ENCODE measurements at places on chromosomes 12 and 14. TPM values are rescaled to one million over a fixed set of nuclear protein-coding genes. Genes with fewer than 3 reads are reported as not detected.

DNA sequence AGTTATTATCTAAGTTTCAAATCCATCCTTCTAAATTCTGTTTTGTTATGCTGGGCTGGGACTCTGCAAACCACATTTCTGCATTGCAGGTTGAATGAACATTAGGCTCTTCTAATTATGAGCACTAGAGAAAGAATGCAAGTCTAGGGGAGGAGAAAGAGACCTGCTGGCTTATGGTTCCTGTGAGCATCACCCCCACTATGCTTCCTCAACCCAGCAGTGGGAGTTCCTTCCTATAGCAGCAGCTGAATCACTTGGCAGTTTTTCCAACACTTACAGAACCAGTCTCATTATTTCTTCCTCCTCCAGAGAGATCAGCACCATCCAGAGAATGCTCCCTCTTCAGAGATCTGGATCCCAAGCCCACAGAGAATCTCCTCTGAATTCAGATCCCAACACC lies 297.7 kb upstream of the CLEC14A start:
- no peak for DNase-seq

DNA sequence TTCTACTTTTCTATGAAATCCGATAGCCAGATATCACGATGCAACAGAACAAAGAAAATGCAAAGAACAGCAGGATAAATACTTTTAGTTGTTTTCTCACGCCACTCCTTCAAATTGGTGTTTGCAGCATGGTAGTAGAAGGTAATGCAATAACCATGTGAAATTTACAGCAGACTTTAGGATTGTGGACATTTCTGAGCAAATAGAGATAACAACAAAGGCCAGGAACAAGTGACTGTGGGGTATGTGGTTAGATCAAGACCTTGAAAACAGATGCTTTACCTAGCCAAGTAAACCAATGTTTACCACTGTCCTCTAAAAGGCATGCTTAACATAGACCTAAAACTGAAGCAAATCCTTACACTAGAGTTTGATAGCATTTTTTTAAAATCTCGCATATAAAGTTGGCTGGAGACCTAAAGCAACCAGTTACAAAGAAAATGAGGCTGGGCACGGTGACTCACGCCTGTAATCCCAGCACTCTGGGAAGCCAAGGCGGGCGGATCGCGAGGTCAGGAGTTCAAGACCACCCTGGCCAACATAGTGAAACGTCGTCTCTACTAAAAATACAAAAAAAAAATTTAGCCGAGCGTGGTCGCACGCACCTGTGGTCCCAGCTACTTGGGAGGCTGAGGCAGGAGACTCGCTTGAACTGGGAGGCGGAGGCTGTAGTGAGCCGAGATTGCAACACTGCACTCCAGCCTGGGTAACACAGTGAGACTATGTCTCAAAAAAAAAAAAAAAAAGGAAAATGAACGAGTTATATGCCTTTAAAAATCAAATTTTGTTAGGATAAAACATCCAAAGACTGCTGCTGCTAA lies 123.2 kb upstream of the FOXN3 start:
- DNase-seq = no peak

Gene RAD9B
- 0.25 TPM for total RNA-seq

- no peak for DNase-seq
These were observed 116.5 kb downstream of the PAH start for GRCh38 chr12:102800565-102800964.

- DNase-seq = no peak
These were observed 115.9 kb upstream of the TMPO start for GRCh38 chr12:98399532-98399931.

GRCh38 chr14:52153939-52154338 lies 85.1 kb upstream of the NID2 start:
- DNase-seq = no peak

Gene MYH6
- total RNA-seq = not detected

DNA sequence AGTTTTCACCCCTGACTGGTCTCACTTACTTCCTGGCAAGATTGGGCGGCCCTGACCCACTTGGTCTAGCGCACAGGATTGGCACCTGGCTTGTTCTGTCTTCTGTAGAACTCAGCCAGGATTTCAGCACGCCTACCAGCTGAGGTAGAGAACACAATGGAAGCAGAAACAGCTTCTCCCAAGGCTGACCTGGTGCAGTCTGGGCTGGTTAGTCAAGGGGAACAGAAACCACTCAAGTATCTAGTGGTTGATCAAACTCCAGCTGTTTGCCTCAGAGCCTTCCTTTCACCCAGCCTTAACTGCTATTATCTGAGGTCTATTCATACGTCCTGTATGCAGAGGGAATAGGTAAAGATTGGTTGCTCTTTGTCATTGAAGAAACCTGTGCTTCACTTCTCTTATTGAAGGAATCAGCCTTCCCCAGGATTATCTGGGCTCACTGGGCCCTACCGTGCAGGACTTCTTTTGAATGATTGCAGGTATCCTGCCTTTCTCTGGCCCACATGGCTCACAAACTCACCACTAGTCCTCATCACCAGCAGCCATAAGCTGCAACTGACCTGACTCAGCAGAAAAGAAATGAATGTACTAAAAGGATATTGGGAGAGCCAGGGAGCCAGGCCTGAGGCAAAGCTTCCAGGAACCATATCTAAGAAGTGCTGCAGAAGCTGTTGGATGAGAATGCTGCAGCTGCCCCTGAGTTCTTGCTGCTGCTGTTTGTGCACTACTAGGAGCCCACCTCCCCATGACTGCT lies 2.5 kb upstream of the PLEKHD1 start:
- DNase-seq = no peak

- peak; percentile 93 for DNase-seq
These were observed 26.3 kb downstream of the ITGA7 start for GRCh38 chr12:55681142-55682077.

DNA sequence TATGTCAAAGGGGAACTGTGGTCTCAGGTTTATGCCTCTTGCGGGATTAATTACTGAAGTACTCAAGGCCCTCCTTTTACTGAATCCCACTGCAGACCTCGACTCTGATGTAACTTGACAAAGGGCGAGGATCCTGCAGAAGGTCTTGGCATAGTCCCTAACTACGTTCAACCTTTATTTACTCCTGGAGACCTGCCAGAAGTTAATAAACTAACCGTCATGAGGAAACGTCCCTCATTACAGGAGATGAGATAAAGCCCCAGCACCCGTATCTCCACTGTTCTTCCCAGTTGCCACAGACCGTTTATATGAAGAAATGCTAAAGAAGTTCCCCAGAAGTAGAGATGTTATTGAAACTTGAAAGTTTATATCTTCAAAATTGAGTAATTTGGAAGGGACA lies 190.9 kb downstream of the ETV6 start:
- DNase-seq = no peak

Gene LRFN5
- 0.05 TPM for total RNA-seq

DNA sequence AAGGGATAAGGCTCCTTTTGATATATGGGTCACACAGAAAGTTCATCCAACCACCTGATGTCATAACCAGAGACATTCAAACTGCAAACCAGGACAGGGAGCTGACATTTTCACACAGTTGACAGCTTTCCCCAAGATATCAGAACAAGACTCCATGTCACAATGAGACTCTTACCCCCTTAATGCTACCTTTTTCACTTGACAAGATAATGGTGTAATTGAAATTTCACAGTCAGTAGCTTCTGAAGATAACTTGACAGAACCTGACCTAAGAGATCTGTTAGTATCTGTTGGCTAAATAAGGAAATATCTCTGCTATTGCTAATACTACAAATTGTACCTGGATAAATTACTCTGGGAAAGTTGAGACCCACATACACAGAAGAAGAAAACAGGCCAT lies 187.3 kb downstream of the C12orf50 start:
- no peak for DNase-seq

Gene SLC35F4
- not detected for total RNA-seq

DNA sequence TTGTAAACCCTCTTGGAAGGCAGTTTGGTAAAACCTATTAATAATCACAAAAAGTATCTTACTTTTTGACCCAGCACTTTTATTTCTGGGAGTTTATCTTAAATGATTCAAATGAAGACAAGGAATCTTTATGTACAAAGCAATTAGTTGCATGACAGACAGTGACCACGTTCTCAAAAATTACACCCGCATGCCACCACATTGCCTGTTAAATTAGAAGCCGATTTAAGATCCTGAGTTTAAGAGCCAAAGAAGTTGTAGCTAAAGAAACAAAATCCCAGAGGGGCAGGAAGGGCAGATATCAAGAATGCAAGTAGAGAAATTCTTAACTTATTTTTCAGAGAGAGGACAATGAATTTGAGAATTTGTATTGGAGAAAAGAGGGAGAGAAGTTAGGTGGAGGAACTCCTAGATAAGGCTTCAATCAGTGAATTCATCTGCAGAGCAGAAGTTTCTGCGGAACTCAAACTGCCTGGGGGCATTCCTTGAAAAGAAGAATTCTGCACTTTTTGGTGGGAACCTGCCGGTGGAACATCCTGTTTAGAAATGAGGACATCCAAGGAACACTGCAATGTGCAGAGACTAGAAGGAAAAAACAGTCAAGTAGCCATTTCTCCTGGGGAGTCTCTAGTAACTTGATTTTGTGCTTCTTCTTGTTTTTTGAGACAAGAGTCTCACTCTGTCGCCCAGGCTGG lies 1.1 kb upstream of the RIOX1 start:
- DNase-seq = no peak

Gene C14orf119
- 14.4 TPM for total RNA-seq

GRCh38 chr12:2627076-2627834 lies 167.5 kb upstream of the FKBP4 start:
- no peak for DNase-seq

Gene CD163L1
- total RNA-seq = 0.78 TPM

DNA sequence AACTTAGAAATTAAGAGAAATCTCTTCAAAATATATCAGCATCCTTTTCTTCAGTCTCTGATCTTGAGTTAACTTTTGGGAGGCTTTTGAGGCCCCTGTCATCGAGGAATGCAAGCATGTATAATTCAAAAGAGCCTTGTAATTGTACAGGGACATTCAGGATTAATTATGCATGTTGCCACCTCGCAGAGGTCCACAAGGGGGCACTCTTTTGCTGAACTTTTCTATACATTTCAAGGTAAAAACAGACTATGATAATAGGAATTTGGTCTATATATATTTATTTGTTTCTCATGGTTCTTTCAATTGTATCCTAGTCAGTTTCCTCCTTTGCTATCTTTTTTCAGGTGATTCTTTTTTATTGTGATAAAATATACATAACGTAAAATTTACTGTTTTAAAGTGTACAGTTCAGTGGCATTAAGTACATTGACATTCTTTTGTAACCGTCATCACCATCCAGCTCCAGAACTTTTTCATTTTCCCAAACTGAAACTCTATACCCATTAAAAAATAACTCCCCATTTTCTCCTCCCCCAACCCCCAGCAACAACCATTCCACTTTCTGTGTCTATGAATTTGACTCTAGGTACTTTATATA lies 47.0 kb upstream of the SLC2A13 start:
- no peak for DNase-seq

- DNase-seq = peak; percentile 81
These were observed at the start of gene FAM234B for GRCh38 chr12:13044002-13044905. TSS of gene FAM234B (plus strand) at chr12:13044381. CDS start at chr12:13044404, 23 bp downstream.

GRCh38 chr14:30822080-30822571 lies 52.2 kb upstream of the COCH start:
- DNase-seq = no peak
